ENCODE measurements at places on chromosomes 13 and 19.
A peak's percentile ranks its signal among the peaks of the same experiment; 100 is the strongest.

- DNase-seq = peak; percentile 6
Measured at GRCh38 chr19:792306-792885, 4.9 kb upstream of the PTBP1 start.

DNA sequence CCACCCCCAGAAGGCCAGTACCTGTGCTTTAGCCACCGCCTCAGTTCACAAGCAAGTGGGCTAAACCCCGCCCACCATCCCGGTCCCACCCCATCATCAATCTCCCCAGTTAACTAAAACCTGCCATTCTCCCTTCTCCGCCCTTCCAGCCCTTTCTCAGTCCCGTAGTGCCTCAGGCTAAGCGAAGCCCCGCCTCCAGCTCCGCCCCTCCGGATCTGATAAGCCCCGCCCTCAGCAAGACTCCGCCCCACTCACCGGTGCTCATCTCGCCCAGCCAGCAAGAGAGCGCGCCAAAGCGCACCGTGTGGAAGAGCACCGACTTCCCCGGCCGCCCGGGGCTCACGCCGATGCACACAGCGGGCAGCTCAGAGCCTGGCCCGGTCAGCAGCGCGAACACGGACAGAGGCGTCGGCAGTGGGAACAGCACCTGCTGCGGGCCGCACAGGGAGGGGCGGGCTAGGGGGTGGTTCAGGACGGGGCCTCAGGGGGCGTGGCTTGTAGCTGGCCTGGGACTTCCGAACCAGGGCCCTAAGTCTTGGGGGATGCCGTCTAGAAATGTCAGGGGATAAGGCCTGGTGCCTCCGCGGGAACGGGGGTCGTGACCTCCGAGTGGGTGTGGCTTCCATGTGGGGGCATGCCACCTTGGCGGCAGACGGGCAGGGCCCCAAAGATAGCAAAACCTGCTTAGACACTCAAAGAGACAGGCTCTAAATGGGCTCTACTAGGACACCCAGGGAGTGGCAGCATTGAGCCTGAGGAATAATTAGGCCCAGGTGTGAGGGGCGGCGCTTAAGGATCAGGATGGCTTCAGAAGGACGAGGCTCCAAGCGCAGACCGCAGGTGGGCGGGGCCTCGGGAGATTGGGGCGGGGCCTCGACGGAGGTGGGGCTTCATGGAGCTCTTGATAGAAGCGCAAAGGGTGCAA, 21.4 kb downstream of the MAP4K1 start:
- no peak for DNase-seq

- DNase-seq = no peak
Measured at GRCh38 chr13:99590519-99591011, 89.3 kb downstream of the TM9SF2 start.

- peak; percentile 58 for DNase-seq
Measured at GRCh38 chr19:1935484-1936208, 5.3 kb upstream of the CSNK1G2 start.

- peak; percentile 75 for DNase-seq
Measured at GRCh38 chr19:10809651-10810285, 26.2 kb downstream of the TMED1 start.

DNA sequence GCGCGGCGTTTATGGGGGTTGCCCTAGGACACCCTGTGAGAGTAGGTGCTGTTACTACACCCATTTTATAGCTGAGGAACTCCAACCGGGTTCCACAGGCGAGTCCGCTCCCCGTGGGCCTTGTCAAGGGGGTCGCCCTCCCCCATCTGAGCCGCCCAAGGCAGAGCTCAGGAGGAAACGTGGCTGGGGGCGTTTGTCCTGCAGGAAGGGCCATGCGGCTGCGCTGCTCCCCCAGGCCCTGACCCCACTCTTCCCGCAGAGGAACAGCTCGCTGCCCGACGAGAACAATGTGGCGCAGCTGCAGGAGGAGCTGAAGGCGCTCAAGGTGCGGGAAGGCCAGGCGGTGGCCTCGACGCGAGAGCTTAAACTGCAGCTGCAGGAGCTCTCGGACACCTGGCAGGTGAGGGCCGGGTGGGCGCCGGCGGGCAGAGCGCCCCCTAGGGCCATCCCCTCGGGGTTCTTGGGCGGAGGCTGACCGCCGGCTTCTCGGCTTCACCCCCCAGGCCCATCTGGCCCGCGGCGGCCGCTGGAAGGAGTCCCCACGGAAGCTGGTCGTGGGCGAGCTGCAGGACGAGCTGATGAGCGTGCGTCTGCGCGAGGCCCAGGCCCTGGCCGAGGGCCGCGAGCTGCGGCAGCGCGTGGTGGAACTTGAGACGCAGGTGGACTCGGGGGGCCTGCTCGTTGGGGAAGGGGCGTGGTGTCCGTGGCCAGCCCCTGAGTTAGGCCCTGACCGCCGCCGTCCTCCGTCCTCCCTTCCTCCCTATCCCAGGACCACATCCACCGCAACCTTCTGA, 12.4 kb downstream of the PRR36 start:
- DNase-seq = no peak

GRCh38 chr13:33207615-33207961, 78.0 kb downstream of the STARD13 start:
- no peak for DNase-seq

DNA sequence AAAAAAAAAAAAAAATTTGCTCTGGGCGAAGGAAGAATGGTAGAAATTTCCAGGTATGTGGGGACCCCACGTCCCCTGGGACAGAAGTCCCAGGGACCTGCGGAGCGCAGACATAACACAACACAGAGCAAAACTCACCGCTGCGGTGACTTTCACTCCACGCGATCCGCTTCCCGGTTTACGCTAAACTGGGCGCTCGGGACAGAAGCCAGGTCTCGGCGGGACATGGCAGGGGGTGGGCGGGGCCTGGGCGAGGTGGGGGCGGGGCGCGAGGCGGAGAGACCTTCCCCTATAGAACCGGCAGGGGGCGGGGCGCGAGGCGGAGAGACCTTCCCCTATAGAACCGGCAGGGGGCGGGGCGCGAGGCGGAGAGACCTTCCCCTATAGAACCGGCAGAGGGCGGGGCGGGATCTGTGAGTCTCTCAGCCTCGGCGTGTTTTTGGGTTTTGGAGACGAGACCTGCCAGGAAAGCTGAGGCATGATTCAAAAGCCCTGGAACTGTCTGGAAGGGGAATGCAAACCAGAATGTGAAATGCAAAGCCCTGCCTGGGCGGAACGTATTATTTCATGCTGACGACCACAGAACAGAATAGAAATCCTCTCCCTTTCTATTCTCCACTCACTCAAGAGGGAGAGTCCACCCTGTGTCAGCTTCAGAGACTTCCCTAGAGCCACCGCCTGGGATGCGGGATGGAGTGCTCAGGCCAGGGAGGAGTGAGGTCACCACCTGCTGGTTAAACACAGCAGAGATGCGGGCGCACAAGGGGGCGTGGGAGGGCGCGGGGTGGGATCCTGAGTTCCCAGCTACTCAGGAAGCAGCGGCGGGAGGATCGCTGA, 20.2 kb upstream of the ERVV-1 start:
- DNase-seq = peak; percentile 81
